Endodermal cell (in vitro differentiated cells): ENCODE measurements at places on chromosomes 3 and 15. TPM values are rescaled to one million over a fixed set of nuclear protein-coding genes. Genes with fewer than 3 reads are reported as not detected.

Gene CKMT1A
- total RNA-seq, result 4.4 and 6.6 TPM in 2 replicates

Gene STAB1
- 0.32 and 0.55 TPM in 2 replicates for total RNA-seq

Gene CADM2
- total RNA-seq, result 28.1 to 31.1 TPM (median 29.8 TPM) in 3 replicates

Gene SPTSSB
- total RNA-seq, result 0.12 to 0.64 TPM in 2 of 3 replicates, not detected in the other

Gene DENND6A
- total RNA-seq, result 18.3 to 35.1 TPM (median 25.7 TPM) in 3 replicates

Gene RARRES1
- 0.58 TPM in 1 of 3 replicates, not detected in the others for total RNA-seq

Gene DNAJB8
- not detected in 3 replicates for total RNA-seq

Gene TTC23
- 20.7 and 21.1 TPM in 2 replicates for total RNA-seq

Gene ZIC4
- not detected in 3 replicates for total RNA-seq

Gene CCDC66
- 24.4 and 36.4 TPM in 2 replicates for total RNA-seq

Gene POLQ
- total RNA-seq, result 10.1 and 12.6 TPM in 2 replicates

Gene ARF4
- 176 and 177 TPM in 2 replicates for total RNA-seq

Gene RTP1
- total RNA-seq, result not detected in 3 replicates

Gene COL6A5
- total RNA-seq, result 0.04 to 0.07 TPM in 2 of 3 replicates, not detected in the other

Gene SCAANT1
- total RNA-seq, result not detected in 2 replicates

Gene LINGO1
- 7.9 to 9.5 TPM (median 8.6 TPM) in 3 replicates for total RNA-seq

Gene CDCP1
- total RNA-seq, result 8.1 and 8.9 TPM in 2 replicates

Gene FOXL2
- 0.11 to 0.13 TPM in 2 of 3 replicates, not detected in the other for total RNA-seq

Gene IL17RB
- total RNA-seq, result 2.6 to 9.7 TPM (median 8.4 TPM) in 3 replicates

Gene CX3CR1
- total RNA-seq, result not detected in 2 replicates

Gene VWA5B2
- total RNA-seq, result 0.62 and 0.93 TPM in 2 replicates

Gene C3orf52
- 6.1 to 7.1 TPM (median 6.7 TPM) in 3 replicates for total RNA-seq

Gene PLSCR5
- total RNA-seq, result not detected in 2 replicates

Gene SGO1
- total RNA-seq, result 25.1 and 26.4 TPM in 2 replicates

Gene GPR27
- 7.9 and 8.7 TPM in 2 replicates for total RNA-seq

Gene SERINC4
- 0.16 and 0.18 TPM in 2 replicates for total RNA-seq

Gene KNG1
- not detected in 2 replicates for total RNA-seq

Gene RYK
- total RNA-seq, result 73.0 and 79.2 TPM in 2 replicates
